ENCODE measurements at places on chromosomes 12 and 14. TPM values are rescaled to one million over a fixed set of nuclear protein-coding genes. Genes with fewer than 3 reads are reported as not detected.

The PLA2G1B gene
- not detected for total RNA-seq

The KLRK1 gene
- not detected for total RNA-seq

The LHX5 gene
- total RNA-seq = not detected

The NID2 gene
- total RNA-seq = 40.0 TPM

The PPM1H gene
- total RNA-seq = 7.5 TPM

The EXOC3L4 gene
- 1.4 TPM for total RNA-seq

All from A549 treated with Mapracorat at 1 μM for 4 hours (cell line).